ENCODE measurements at places on chromosomes 6 and 20.

- peak; percentile 46 for DNase-seq
Observed at GRCh38 chr6:99568103-99568933, at the start of gene CCNC. TSS of gene CCNC (minus strand) at chr6:99568660. CDS start at chr6:99568527, 133 bp downstream.

DNA sequence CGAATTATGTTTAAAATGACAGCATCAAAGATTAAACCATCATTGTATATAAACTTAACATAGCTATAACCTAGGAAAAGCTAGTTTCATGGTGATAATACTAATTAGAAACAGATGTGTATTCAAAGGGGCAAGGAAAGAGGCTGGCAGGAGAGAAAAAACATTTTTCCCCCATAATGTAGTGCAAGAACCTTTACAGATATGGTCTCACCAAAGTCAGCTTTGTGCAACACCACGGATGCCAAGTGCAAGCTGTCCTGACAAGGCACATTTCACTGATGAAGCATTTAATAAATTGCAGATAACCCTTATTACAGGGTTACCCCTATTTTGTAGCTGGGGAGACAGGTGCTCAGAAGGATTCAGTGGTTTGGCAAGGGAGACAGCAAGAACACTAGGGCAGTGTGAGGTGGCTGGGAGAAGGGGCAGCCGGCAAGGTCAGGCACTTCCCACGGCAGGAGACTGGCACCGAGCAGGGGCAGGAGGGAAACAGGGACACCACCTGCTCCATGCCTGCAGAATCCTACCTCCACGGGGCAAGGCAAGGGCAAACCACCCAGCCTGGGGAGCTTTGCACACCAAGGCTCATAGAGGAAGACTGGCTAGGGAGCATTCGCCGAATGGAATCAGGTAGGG lies 6.5 kb downstream of the RPS6KA2 start:
- no peak for DNase-seq

GRCh38 chr6:149403534-149403933 lies 3.5 kb downstream of the SUMO4 start:
- no peak for DNase-seq

DNA sequence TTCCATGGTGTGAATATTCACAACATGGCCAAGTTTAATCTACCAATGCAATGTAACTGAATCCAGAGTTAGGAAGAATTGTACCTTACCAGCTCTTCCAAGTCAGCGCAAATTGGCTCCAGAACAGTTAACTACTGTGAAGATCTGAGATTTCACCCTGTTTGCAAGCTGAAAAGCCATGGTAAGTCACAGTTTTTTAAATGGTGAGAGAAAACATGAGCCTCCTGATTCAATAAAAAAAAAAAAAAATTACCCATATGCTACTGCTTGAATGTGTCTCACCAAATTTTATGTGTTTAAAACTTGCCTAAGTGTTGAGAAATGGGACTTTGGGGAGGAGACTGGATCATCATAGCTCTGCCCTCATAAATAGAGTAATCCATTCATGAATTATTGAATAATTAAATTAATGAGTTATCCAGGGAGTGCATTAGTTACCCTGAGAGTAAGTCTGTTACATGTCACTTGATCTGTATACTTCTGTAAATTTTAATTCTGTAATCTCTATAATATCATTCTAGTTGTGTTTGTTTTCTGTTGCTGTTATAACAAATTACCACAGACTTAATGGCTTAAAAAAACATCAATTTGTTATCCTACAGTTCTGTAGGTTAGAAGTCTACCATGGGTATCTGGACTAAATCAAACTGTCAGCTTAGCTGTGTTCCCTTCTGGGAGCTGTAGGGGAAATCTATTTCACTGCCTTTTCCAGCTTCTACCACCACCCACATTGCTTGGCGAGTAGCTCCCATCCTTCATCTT lies 1355.9 kb downstream of the GRIK2 start:
- no peak for DNase-seq

- DNase-seq = no peak
Observed at GRCh38 chr6:20620043-20620442, 85.8 kb downstream of the CDKAL1 start.

GRCh38 chr6:142223938-142224337 lies 76.9 kb downstream of the VTA1 start:
- DNase-seq = no peak

- DNase-seq = no peak
Observed at GRCh38 chr6:130115036-130115435, 96.7 kb downstream of the L3MBTL3 start.

- no peak for DNase-seq
Observed at GRCh38 chr20:62808211-62808865, 3.7 kb downstream of the OGFR start.

GRCh38 chr20:9498322-9498721 lies 16.1 kb upstream of the LAMP5 start:
- no peak for DNase-seq

DNA sequence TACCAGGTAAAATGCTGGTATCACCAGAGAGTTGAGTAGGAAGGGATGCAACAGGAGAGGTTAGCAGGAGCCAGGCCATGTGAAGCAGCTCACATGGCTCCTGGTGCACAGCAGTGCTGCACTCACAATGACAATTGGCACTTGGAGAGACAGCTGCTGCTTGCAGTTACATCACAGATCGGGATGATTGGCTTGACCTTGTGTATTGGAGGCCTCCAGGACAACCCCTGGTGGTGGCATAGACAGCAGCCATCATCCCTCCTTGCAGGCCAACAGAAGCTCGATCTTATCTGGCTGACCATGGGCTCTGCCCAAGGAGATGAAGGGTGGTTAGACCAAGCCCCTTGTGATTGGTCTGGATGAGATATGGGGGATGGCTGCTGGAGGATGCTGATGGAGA lies 73.0 kb downstream of the EYA2 start:
- DNase-seq = no peak

- DNase-seq = no peak
Observed at GRCh38 chr20:57198132-57199072, 68.0 kb downstream of the BMP7 start.

- DNase-seq = peak; percentile 77
Observed at GRCh38 chr6:163720005-163720404, 305.5 kb downstream of the QKI start.

GRCh38 chr20:21191839-21192238 lies 66.0 kb downstream of the KIZ start:
- DNase-seq = no peak

GRCh38 chr6:104486035-104486434 lies 373.7 kb downstream of the HACE1 start:
- DNase-seq = no peak

GRCh38 chr6:35024551-35025054 lies 116.5 kb downstream of the TCP11 start:
- DNase-seq = peak; percentile 20

- no peak for DNase-seq
Observed at GRCh38 chr20:54231036-54231435, 23.1 kb downstream of the PFDN4 start.

- no peak for DNase-seq
Observed at GRCh38 chr6:170523256-170524171, 29.6 kb downstream of the PSMB1 start.

DNA sequence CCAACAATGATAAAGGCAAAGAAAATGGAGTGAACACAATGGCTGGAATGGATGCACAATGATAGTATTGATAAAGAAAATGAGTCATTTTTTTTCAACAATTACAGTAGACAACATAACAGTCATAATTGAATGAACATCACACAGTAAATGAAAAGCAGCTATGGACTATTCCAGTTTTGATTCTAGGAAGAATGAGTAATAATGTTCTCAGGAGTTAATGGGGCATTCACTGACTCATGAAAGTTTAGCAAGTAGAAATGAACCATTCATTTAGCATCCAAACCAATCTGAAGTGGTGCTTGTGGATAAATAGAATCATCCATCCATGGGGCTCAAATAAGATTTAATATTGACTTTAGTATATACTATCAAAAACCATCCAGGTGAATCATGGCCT lies 1029.5 kb upstream of the GJE1 start:
- no peak for DNase-seq

- no peak for DNase-seq
Observed at GRCh38 chr6:158595223-158595622, 35.3 kb downstream of the TMEM181 start.

DNA sequence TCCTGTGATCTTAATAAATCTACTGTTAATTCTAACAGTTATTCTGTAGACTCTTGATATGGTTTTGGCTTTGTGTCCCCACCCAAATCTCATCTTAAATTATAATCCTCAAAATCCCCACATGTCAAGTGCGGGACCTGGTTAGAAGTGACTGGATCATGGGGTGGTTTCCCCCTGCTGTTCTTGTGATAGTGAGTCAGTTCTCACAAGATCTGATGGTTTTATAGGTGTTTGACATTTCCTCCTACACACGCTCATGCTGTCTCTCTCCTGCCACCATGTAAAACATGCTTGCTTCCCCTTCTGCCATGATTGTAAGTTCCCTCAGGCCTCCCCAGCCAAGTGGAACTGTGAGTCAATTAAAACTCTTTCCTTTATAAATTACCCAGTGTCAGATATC lies 10.5 kb upstream of the EPB41L2 start:
- DNase-seq = no peak

DNA sequence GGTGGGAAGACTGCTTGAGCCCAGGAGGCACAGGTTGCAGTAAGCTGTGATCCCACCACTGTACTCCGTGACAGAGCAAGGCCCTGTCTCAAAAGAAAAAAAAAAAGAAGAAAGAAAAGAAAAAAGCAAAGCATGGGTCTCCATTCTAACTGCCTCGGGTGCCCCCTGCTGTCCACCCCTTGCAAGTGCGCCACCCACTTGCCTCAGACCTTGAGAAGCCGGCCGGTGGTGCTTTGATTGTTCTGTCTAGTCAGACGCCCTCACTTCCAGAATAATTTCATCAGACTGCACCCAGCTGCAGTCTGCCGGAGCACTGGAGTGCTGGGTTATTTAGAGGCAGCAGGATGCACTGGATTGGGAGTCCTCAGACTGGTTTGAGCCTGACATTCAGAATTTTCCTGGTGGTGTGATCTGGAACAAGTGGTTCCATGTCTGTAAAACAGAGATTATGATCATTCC lies 17.6 kb upstream of the TM9SF4 start:
- DNase-seq = peak; percentile 8

- peak; percentile 17 for DNase-seq
Observed at GRCh38 chr6:157157258-157157657, 166.1 kb downstream of the TMEM242 start.

- DNase-seq = no peak
Observed at GRCh38 chr6:140285471-140285870, 911.0 kb upstream of the CITED2 start.

GRCh38 chr6:16600701-16601100 lies 160.6 kb downstream of the ATXN1 start:
- DNase-seq = no peak

- no peak for DNase-seq
Observed at GRCh38 chr20:31537890-31538289, 23.6 kb downstream of the HM13 start.
